Nasal cavity respiratory epithelium epithelial cell of viscerocranial mucosa (primary cell): ENCODE measurements at places on chromosomes 13 and 19. TPM values are rescaled to one million over a fixed set of nuclear protein-coding genes. Genes with fewer than 3 reads are reported as not detected.

The TSKS gene
- 0.34 TPM in 1 of 2 replicates, not detected in the other for total RNA-seq

The ATP4A gene
- total RNA-seq, result not detected in 2 replicates

The DCLK1 gene
- under 0.01 and 3.4 TPM in 2 replicates for total RNA-seq

The PRKACA gene
- total RNA-seq, result 15.0 and 34.0 TPM in 2 replicates
